Pons (tissue), 1 donor: ENCODE measurements at places on chromosomes 12 and 14.

DNA sequence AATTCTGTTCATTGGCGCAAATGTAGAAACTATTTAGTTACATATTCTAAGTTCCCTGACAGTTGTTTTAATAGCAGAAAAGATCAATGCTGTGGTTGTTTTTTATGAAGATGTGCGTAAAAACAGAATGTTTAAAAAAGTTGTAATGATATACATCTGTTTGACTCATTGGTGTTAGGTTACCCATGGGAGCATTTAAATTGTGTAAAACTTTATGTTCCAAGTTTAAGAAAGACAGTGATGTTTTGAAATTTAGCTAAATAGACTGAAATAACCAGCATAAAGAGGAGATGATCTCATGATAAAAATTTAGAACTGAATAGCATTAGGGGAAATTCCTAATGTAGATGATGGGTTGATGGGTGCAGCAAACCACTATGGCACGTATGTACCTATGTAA, 3.6 kb downstream of the PELI2 start:
- DNase-seq = no peak

DNA sequence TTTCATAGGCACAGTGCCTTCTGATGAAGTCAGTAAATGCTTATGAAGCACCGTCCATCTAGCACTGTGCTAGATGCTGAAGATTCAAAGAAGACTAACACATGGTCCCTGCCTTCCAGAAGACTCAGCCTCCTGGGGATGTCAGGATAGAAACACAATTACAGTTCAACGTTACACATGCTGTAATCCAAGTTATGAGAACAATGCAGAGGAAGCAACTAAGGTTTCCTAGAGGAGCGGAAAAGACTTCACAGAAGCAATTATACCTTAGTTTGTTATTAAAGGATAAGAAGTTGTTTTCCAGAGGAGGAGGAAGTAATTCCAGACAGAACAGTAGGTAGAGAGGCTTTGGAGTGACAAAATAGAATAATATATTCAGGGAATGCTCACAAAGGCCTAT, 66.9 kb upstream of the FGD4 start:
- DNase-seq = no peak

- DNase-seq = no peak
Observed at GRCh38 chr14:60116181-60116580, 24.5 kb downstream of the PCNX4 start.

DNA sequence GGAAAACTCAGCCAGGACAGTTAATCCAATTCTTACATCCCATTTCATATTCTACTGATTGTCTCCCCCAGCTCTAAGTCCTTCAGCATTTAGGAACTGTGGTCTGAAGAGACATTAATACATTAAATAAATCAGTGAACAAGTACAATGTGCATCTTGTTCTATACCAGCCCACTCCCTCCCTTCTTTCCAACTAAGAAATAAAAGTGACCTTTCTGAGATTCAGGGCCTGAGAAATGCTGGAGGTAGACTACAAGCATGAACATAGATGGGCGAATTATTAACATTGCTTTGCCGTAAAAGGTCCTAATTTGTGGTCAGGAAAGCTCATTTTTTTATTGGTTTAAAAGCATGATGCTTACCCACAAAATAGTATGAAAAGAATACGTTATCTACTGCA, 113.1 kb downstream of the NELL2 start:
- no peak for DNase-seq

- DNase-seq = peak; percentile 43
Observed at GRCh38 chr14:88380405-88380804, 5.1 kb upstream of the SPATA7 start.

GRCh38 chr12:120099738-120100137, 16.8 kb downstream of the RAB35 start:
- no peak for DNase-seq

GRCh38 chr12:72692338-72692737, 420.2 kb downstream of the TRHDE start:
- DNase-seq = no peak

GRCh38 chr12:49388682-49389386, 21.6 kb downstream of the SPATS2 start:
- DNase-seq = no peak

DNA sequence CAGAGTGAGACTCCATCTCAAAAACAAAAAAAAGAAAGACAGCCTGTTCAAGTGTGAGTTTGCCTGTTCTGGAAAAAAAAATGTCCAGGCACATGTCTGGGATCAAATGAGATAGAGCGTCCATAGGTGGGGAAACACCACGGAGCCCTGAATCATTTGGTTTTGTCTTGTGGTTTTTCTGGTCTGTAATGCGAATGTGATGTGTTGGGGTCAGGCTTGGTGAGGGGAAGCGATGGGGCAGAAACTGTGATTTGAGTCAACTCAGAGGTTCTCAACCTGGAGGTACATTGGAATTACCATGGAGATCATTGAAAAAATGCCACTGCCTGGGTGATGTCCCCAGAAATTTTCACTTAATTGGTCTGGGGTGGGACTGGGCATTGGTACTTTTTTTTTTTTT, 183.9 kb upstream of the PWP1 start:
- no peak for DNase-seq

DNA sequence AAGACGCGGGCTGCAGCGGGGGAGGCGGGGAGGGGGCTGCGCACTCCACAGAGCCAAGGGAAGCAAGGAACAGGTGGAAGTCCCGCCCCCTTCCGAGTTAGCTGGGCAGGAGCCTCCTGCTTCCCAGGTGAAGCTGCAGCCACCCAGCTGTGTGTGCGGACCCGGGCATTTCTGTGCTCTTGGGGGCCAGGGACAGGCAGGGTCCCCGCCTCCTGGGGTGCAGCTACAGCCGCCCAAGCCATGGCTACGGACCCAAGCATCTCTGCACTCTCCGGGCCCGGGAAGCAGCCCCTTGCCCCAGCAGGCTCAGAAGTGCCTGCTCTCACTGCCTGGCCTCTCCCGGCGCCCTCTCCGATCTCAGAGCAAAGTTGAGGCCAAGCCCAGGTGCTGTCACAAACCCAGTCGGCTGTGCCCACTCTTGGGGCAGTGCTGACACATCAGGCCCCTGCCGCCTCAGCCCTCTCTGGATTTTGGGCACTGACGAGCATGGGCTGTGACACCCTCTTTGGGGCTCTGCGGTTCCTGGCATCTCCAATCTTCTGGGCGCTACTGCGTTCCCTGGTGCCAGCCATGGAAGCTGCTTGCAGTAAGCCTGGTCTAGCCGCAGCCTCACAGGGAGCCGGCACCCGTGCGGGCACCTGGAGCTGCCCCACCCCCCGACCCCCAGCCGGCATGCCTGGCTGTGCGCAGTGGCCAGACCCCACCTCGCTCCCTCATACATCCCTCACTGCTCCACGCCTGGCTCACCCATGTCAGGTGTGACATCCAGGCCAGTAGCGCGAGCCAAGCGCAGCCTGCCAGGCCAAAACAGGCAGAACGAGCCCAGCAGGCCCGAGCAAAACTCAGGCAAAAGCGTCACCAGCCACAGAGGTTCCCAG, 8.5 kb upstream of the MGAT4C start:
- DNase-seq = no peak

GRCh38 chr14:95123891-95124579, 33.3 kb downstream of the DICER1 start:
- no peak for DNase-seq
